H1 (cell line): ENCODE measurements at places on chromosomes 12 and 14.
A peak's percentile ranks its signal among the peaks of the same experiment; 100 is the strongest.

GRCh38 chr12:79615596-79616560 lies 74.9 kb downstream of the PAWR start:
- no peaks in the 10 kb centered on the region for H3K27me3 ChIP-seq
- no peak overlapping the region for H3K27ac ChIP-seq
- no peak overlapping the region for H3K4me3 ChIP-seq

DNA sequence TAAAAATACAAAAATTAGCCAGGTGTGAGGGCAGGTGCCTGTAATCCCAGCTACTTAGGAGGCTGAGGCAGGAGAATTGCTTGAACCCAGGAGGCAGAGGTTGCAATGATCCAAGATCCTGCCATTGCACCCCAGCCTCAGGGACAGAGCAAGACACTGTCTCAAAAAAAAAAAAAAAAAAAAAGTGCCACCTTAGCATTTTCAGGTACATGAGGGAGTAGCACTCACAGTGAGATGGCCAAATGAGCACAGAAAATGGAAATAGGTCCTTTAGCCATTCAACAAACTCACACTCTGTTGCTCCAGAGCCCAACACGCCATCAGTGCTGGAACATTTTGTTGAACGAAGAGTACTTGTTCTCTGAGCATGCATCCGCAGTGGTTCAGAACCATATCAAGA lies 75.2 kb upstream of the MYL2 start:
- DNase-seq, result no peak
- no peaks in the 10 kb centered on the region for H3K36me3 ChIP-seq
- no peaks in the 10 kb centered on the region for H3K4me1 ChIP-seq
- no peaks in the 10 kb centered on the region for H3K27me3 ChIP-seq
- no peak overlapping the region for H3K27ac ChIP-seq

DNA sequence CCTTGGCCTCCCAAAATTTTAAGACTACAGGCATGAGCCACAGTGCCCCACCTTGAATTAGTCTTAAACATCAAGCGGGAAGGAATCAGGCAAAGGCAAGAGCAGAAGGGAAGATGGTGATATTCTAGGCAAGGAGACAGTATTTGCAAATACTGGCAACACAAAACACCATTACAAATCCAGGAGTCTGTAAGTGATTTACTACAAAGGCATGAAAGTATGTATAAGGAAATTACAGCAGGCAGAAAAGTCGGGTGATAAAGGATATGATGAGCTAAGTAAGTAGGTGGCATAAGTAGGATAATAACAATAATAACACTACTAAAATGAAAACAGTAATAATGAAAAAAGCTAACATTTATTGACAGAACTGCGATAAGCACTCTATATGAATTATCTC lies 28.5 kb downstream of the FMNL3 start:
- H3K36me3 ChIP-seq, result no peaks in the 10 kb centered on the region
- no peaks in the 10 kb centered on the region; the same call in 1 of the 2 replicates for H3K4me1 ChIP-seq
- no peak for DNase-seq
- no peak overlapping the region for H3K27ac ChIP-seq

GRCh38 chr14:71454513-71455332 lies 477.5 kb upstream of the RGS6 start:
- H3K36me3 ChIP-seq, result no peaks in the 10 kb centered on the region
- H3K4me3 ChIP-seq, result no peak overlapping the region
- no peaks in the 10 kb centered on the region for H3K27me3 ChIP-seq
- H3K27ac ChIP-seq, result no peak overlapping the region
- H3K4me1 ChIP-seq, result no peaks in the 10 kb centered on the region

DNA sequence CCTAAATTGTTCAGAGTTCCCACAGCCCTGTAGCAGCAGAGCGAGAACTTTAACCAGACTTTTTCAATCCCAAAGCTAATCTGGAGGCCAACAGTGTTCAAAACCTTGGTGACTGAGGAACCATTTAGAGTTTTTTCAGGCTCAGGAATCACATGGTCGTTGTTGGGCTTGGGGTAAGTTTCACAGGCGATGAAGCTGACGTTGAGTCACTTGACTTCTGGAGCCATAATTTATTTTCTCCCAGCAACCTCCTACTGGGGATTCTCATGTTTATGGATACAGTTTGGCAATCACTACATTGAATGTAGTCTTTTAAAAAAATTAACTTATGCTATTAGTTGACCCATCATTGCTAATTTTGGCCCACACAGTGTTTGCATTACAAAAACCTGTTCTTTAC lies 34.5 kb downstream of the SSPN start:
- no peaks in the 10 kb centered on the region for H3K36me3 ChIP-seq
- H3K27me3 ChIP-seq, result peaks cover 24% of the 10 kb centered on the region
- H3K4me1 ChIP-seq, result no peaks in the 10 kb centered on the region
- no peak for DNase-seq
- no peak overlapping the region for H3K4me3 ChIP-seq
- no peak overlapping the region for H3K27ac ChIP-seq

- no peaks in the 10 kb centered on the region; the same call in 1 of the 2 replicates for H3K4me1 ChIP-seq
- peaks cover 5% of the 10 kb centered on the region; the same call in 1 of the 2 replicates for H3K36me3 ChIP-seq
- H3K4me3 ChIP-seq, result no peak overlapping the region
Measured at GRCh38 chr12:132162508-132163031, 18.3 kb downstream of the NOC4L start.

- no peaks in the 10 kb centered on the region for H3K27me3 ChIP-seq
- H3K27ac ChIP-seq, result no peak overlapping the region
- no peaks in the 10 kb centered on the region for H3K36me3 ChIP-seq
- H3K4me1 ChIP-seq, result no peaks in the 10 kb centered on the region
- no peak for DNase-seq
Measured at GRCh38 chr12:77767756-77768343, 62.8 kb upstream of the NAV3 start.

DNA sequence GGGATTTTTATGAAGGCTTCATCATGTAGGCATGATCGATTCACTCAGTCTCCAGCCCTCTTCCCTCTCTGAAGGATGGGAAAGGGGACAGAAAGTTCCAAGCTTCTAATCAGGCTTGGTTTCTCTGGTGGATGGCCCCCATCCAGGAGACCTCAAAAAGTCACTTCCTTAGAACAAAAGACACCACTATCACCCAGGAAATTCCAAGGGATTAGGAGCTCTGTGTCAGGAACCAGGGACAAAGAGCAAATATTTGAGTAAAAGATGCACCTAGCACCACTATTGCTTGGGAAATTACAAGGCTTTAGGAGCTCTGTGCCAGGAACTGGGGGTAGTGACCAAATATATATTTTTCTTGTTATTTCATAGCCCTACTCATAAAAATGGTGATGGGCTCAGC lies 33.6 kb upstream of the TMX1 start:
- no peaks in the 10 kb centered on the region for H3K4me1 ChIP-seq
- no peaks in the 10 kb centered on the region for H3K36me3 ChIP-seq
- no peak for DNase-seq
- no peak overlapping the region for H3K27ac ChIP-seq
- H3K4me3 ChIP-seq, result no peak overlapping the region

- H3K36me3 ChIP-seq, result no peaks in the 10 kb centered on the region
- H3K4me1 ChIP-seq, result no peaks in the 10 kb centered on the region; the same call in 1 of the 2 replicates
- H3K27ac ChIP-seq, result no peak overlapping the region
- no peaks in the 10 kb centered on the region for H3K27me3 ChIP-seq
- no peak overlapping the region for H3K4me3 ChIP-seq
Measured at GRCh38 chr14:55417955-55418354, 6.3 kb upstream of the ATG14 start.

GRCh38 chr12:92244036-92244435 lies 98.4 kb upstream of the BTG1 start:
- H3K4me1 ChIP-seq, result no peaks in the 10 kb centered on the region
- H3K27me3 ChIP-seq, result no peaks in the 10 kb centered on the region
- H3K36me3 ChIP-seq, result no peaks in the 10 kb centered on the region
- no peak overlapping the region for H3K4me3 ChIP-seq
- DNase-seq, result no peak
- H3K27ac ChIP-seq, result no peak overlapping the region

DNA sequence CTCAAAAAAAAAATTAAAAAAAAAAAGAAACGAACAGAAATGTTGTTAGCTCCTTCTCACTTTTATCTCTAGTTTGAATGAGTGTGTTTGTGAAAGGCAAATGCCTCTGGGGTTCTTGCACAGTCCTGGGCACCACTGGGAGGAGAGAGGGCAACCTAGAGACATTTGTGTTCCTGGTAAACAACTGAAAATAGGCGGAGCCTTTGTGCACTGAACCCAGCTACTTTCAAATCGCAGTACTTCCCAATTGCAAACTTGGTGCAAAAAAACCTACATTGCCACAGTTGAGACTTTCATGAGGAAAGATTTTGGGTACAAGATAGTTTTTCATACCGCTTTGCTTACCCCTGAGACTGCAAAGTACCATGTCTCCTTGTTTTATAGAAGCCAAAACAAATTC lies 430.0 kb downstream of the ZFP36L1 start:
- no peak overlapping the region for H3K27ac ChIP-seq
- H3K4me3 ChIP-seq, result peak overlapping the region; percentile 62; the same call in 1 of the 2 replicates
- H3K4me1 ChIP-seq, result peaks cover 6% of the 10 kb centered on the region
- no peaks in the 10 kb centered on the region; the same call in 1 of the 2 replicates for H3K27me3 ChIP-seq
- H3K36me3 ChIP-seq, result no peaks in the 10 kb centered on the region

GRCh38 chr14:95858893-95859292 lies 17.7 kb upstream of the TUNAR start:
- H3K4me1 ChIP-seq, result no peaks in the 10 kb centered on the region
- no peak for DNase-seq
- H3K4me3 ChIP-seq, result no peak overlapping the region

DNA sequence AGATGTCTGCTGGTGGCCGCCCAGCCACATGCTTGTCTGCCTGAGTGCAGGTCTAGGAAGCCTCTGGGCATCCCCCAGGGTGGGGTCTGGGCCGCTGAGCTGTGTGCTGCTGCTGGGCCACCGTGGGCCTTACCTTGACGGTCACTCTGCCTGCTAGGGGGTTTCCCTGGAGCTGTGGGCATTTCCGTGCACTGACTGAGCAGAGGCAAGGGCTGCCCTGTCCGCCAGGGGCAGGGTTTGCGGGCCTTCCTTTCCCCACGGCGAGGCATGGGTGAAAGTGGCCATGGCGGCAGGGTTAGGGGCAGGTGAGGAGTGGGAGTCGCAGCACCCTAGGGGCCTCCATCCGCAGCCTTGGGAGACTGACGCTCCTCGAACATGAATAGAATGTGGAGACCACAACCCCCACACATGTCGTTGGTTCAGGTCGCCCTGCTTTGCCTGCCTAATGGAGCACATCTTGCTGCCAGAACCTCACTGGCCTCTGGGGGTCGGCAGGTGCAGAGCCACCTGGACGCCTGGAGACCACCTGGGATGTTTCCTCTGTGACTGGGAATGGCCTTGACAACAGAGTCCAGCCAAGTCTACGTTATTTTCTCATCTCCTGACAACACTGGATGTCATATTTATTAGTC lies 2.5 kb downstream of the ZBTB42 start:
- no peaks in the 10 kb centered on the region for H3K36me3 ChIP-seq
- peaks cover 4% of the 10 kb centered on the region; the same call in 1 of the 2 replicates for H3K4me1 ChIP-seq
- H3K4me3 ChIP-seq, result no peak overlapping the region
- no peak overlapping the region for H3K27ac ChIP-seq

- no peaks in the 10 kb centered on the region for H3K4me1 ChIP-seq
- no peaks in the 10 kb centered on the region for H3K36me3 ChIP-seq
- no peak for DNase-seq
- no peaks in the 10 kb centered on the region for H3K27me3 ChIP-seq
- no peak overlapping the region for H3K27ac ChIP-seq
Measured at GRCh38 chr12:102629262-102629888, 149.0 kb upstream of the IGF1 start.

- H3K4me1 ChIP-seq, result peaks cover 2% of the 10 kb centered on the region; the same call in 1 of the 2 replicates
- peaks cover 5% of the 10 kb centered on the region; the same call in 1 of the 2 replicates for H3K27me3 ChIP-seq
- DNase-seq, result no peak
- H3K4me3 ChIP-seq, result no peak overlapping the region
Measured at GRCh38 chr12:122199484-122200355, 3.8 kb upstream of the B3GNT4 start.

- DNase-seq, result no peak
- no peaks in the 10 kb centered on the region for H3K4me1 ChIP-seq
- H3K36me3 ChIP-seq, result no peaks in the 10 kb centered on the region
- H3K4me3 ChIP-seq, result no peak overlapping the region
Measured at GRCh38 chr12:46244997-46245396, 23.8 kb downstream of the SLC38A1 start.

- no peak for DNase-seq
- no peaks in the 10 kb centered on the region for H3K27me3 ChIP-seq
- H3K4me1 ChIP-seq, result peaks cover 3% of the 10 kb centered on the region
- H3K27ac ChIP-seq, result no peak overlapping the region
Measured at GRCh38 chr14:49971156-49972130, 78.6 kb downstream of the ARF6 start.

DNA sequence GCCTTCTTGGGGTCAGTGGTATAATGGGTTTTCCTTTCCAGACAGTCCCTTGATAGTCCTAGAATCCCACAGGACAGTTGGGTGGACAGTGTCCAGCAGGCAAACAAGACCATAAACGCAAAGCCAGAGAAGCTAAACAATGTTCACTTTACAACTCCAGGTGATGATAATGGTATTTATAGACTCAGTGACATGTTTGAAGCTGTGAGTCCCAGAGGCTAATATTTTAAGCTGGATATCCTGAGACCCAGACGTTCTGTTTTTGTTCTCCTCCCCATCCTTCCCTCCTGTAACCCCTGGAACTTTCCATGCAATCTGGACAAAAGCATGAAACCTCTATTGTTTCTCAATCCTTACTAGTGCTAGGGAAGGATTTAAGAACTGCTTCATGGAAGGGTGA lies 121.0 kb downstream of the ZFP36L1 start:
- H3K27ac ChIP-seq, result no peak overlapping the region
- no peak for DNase-seq
- H3K4me1 ChIP-seq, result no peaks in the 10 kb centered on the region
- no peaks in the 10 kb centered on the region for H3K27me3 ChIP-seq
- H3K4me3 ChIP-seq, result no peak overlapping the region
- H3K36me3 ChIP-seq, result no peaks in the 10 kb centered on the region

DNA sequence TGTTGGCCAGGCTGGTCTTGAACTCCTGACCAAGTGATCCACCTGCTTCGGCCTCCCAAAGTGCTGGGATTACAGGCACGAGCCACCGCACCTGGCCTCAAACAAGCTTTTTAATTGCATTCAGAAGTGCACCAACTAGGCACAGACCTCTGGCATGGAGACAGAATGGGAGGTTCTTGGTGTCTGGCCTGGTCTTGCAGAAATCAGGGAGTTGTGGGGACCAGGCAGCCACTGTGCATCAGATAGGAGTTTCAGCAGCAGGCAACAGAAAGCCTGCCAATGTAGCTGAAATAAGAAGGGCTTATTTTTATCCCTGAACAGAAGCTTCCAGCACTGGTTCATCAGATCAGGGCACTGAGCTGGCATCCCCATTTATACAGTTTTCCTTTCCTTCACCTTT lies 22.2 kb upstream of the TCL1B start:
- DNase-seq, result no peak
- H3K27me3 ChIP-seq, result peaks cover 3% of the 10 kb centered on the region
- H3K27ac ChIP-seq, result no peak overlapping the region
- no peak overlapping the region for H3K4me3 ChIP-seq
- H3K4me1 ChIP-seq, result no peaks in the 10 kb centered on the region

- no peak overlapping the region for H3K4me3 ChIP-seq
- H3K36me3 ChIP-seq, result no peaks in the 10 kb centered on the region
- no peak overlapping the region for H3K27ac ChIP-seq
- H3K4me1 ChIP-seq, result peaks cover 10% of the 10 kb centered on the region
- H3K27me3 ChIP-seq, result no peaks in the 10 kb centered on the region
Measured at GRCh38 chr12:93381161-93381975, 3.6 kb downstream of the NUDT4 start.

- DNase-seq, result no peak
- H3K27ac ChIP-seq, result no peak overlapping the region
- H3K4me3 ChIP-seq, result no peak overlapping the region
- H3K27me3 ChIP-seq, result no peaks in the 10 kb centered on the region
- peaks cover 11% of the 10 kb centered on the region for H3K4me1 ChIP-seq
Measured at GRCh38 chr12:5264006-5264405, 167.9 kb upstream of the NTF3 start.
